NCI-H748 treated with DMSO at 0.1 percent for 48 hours (cell line): ENCODE measurements at places on chromosomes 5 and 9.

- DNase-seq, result no peak
Observed at GRCh38 chr5:43701227-43701626, 98.2 kb downstream of the NNT start.

DNA sequence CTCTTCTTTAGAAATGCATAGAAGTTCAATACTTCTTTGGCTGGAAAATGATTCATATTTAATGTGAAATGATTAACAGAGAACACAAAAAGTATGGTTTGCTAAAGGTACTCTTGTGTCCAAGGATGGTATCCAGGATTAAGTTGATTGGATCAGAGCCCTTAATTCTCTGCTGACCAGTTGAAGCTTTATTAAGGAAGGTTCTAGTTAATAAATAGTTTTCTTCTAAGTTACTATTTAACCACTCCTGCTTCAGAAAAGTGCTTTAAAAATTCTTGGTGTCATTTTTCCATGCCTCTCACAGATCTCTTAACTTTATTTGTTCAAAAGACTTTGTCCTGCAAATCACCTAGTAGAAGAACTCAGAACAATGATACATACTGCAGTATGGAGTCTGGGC, 134.3 kb downstream of the MEF2C start:
- DNase-seq, result no peak

- DNase-seq, result no peak
Observed at GRCh38 chr5:10797261-10797660, 36.2 kb upstream of the DAP start.

GRCh38 chr9:76688471-76689238, 75.6 kb upstream of the PCA3 start:
- no peak for DNase-seq

DNA sequence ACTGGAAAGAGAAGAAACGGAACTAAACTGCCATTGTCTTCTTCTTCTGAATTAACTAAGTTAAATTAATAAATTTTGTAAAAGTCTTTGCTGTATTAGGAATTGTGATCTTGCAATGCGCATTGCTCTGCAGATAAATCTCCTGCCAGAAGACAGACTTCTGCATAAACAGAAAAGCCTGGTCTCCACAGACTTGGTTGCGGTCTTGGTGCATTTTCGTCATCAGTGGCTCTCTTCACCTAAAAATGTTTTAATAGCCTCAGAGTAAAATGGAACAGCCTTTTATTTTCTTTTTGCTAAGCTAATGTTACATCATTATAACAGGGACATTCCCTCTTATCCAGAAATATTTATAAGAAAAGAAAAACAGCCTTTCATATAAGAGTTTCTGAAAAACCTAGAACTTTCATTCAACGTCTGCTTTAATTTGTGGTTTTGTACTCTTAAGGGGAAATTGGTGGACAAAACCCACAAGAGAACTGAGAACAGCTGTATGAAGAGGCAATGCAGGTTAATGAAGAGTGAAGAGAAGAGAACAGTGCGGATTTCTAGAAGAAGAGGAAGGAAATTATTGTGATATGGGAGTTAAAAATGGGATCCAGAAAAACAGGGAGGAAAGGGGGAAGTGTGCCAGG, 10.1 kb downstream of the IFNA5 start:
- no peak for DNase-seq

GRCh38 chr5:3214838-3215374, 380.7 kb upstream of the IRX1 start:
- no peak for DNase-seq

- DNase-seq, result no peak
Observed at GRCh38 chr5:67240846-67241245, 44.2 kb upstream of the CD180 start.

GRCh38 chr9:95966306-95966705, 90.8 kb downstream of the ERCC6L2 start:
- no peak for DNase-seq

DNA sequence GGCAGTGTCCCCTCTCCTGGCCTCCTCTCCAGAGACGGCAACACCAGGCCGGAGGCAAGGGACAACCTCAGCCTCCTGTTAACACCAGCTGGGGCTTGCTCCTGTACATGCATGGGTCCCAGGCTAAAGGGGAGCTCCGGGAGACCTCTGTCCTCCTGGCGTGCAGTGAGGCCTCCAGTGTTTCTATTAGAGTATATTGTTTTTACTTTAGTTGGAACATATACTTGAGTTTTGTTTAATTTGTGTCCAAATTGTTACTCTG, 12.0 kb upstream of the IRX2 start:
- no peak for DNase-seq
